Camera-type eye (tissue), 1 donor: ENCODE measurements at places on chromosomes 16 and 17. TPM values are rescaled to one million over a fixed set of nuclear protein-coding genes. Genes with fewer than 3 reads are reported as not detected.

HSBP1 gene
- 57.8 TPM for total RNA-seq

ZNF624 gene
- total RNA-seq: 25.9 TPM

HSD17B2 gene
- total RNA-seq: 34.0 TPM

COPRS gene
- total RNA-seq: 30.5 TPM

KRTAP1-5 gene
- not detected for total RNA-seq

KRTAP2-1 gene
- total RNA-seq: not detected

TBX6 gene
- total RNA-seq: 0.66 TPM

KRT28 gene
- total RNA-seq: 0.27 TPM

GPR139 gene
- total RNA-seq: 0.38 TPM

SYT17 gene
- total RNA-seq: 10.2 TPM

SCNN1B gene
- 0.66 TPM for total RNA-seq

MT1F gene
- total RNA-seq: 0.77 TPM

IL34 gene
- 11.3 TPM for total RNA-seq

HBZ gene
- 2.2 TPM for total RNA-seq

PDILT gene
- not detected for total RNA-seq

NPIPA5 gene
- not detected for total RNA-seq

CKLF gene
- 38.8 TPM for total RNA-seq

FKBP10 gene
- 167 TPM for total RNA-seq

TBC1D3E gene
- total RNA-seq: not detected

SYCE1L gene
- total RNA-seq: 6.0 TPM

IL21R gene
- total RNA-seq: 0.33 TPM

RNF112 gene
- 5.4 TPM for total RNA-seq

YBX2 gene
- total RNA-seq: 1.3 TPM

KRT33B gene
- not detected for total RNA-seq

ARHGDIG gene
- 10.5 TPM for total RNA-seq

KRT24 gene
- not detected for total RNA-seq

CA4 gene
- total RNA-seq: 10.4 TPM
